CD4-positive, alpha-beta T cell treated with Interferon gamma for 1 hour (primary cell): ENCODE measurements at places on chromosomes 3 and 15.

DNA sequence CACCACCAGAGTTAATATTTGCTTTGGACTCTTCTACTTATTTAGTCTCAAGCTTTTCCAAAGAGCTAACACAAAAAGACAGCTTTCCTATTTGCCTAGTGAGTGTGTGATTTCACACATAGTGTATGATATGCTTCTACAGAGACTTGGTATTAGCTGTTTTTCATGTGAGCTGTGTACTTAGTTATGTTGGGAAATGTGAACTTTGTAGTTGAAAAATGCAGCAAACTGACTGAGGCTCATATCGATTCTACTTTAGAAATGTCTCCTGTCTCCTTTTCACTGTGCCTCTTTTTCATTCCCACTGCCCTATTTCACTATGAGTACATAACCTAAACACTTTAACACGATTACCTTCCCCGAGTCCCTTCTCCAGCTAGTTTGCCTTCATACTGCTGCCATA lies 136.5 kb downstream of the ALCAM start:
- no peak for DNase-seq

GRCh38 chr3:171506743-171507319 lies 46.6 kb upstream of the TNIK start:
- no peak for DNase-seq

DNA sequence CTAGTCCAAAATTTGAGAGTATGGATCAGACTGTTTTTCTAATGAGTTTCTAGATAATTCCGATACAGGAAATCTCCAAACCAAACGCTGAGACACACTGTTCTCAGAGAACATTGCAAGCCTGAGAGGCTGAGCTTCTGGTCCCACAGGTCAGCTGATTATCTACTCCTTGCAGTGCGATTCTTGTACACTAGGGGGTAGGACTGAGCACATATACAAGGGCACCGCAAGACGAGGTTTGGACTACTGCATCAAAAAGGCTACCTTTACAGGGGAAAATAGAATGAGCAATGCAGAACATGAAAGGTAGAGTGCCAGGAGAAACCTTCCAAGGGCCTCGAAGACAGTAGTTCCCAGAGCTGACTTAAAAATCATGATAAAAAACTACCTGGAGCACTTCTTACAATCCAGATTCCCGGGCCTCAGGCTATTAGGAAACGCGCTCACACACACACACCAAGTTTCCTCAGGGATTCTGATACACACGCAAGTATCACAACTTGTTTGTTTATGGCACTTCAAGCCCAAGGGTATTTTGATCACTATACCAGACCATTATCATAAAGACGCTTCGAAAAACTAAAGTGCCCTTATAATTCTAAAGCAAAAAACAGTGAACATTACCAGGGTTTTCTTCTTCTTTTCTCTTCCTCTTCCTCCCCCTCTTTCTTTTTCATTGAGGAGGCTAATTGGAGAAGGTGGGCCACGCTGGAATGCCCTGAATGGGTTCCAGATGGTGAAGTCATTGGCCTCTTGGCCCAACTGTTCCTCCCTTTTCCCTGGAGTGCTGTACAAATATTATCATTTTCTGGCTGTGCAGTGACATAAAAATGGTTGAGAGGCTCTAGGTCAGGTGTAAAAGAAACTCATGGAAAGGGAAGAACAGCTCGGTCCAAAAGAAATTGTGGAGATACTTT lies 61.8 kb downstream of the SLC12A8 start:
- DNase-seq, result peak; percentile 28

DNA sequence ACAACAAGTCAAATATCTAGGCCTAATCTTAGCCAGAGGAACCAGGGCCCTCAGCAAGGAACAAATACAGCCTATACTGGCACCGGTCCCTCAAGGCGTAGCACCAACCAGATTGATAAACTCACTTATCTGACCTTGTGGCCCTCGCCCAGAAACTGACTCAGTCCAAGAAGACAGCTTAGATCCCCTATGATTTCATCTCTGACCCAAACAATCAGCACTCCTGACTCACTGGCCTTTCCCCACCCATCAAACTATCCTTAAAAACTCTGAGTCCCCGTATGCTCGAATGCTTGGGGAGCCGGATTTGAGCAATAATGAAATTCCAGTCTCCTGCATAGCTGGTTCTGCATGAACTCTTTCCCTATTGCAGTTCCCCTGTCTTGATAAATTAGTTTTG lies 1.6 kb upstream of the SORD start:
- DNase-seq, result no peak

DNA sequence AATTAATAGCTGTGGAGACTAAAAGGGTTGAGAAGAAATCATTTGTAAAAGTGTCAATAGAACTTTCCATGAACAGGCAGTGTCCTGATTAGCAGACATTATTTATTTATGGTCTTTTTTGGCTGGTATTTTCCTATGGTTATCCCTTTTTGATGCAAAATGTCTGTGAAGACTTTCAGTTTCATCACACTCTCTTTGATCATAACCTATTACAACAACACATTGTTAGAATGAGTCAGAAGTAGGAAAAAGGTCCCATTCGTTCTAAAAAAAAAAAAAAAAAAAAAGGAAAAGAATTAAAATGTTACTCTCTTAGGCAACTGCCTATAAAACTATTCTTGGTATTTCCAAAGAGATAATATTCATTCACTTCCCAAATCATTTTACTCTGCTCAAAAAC lies 62.1 kb downstream of the SLC49A4 start:
- no peak for DNase-seq

DNA sequence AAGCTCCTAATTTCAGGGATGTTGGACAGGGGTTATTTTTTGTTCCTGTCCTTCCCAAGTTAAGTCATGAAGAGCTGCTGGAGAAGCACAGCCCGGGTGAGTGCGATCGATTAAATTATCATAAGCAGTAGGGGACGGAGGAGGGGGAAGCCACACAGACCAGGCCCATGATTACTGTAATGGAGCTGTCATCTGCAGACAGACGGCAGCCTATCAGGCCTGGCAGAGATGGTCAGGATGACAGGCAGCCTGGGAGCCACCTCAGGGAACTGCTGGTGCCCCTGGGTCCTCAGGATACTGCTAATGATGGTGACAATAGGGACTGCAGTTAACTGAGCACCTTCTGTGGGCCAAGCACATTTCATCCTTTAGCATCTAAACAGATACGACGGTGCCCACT lies 147.7 kb downstream of the RAB11A start:
- DNase-seq, result no peak
